Hematopoietic multipotent progenitor cell treated with erythropoietin and hydrocortisone succinate and interleukin-3 and kit ligand, for 17 days (in vitro differentiated cells): ENCODE measurements at places on chromosomes 7 and 10.

- DNase-seq, result no peak
These were observed 73.0 kb upstream of the GJD4 start for GRCh38 chr10:35532141-35532540.

DNA sequence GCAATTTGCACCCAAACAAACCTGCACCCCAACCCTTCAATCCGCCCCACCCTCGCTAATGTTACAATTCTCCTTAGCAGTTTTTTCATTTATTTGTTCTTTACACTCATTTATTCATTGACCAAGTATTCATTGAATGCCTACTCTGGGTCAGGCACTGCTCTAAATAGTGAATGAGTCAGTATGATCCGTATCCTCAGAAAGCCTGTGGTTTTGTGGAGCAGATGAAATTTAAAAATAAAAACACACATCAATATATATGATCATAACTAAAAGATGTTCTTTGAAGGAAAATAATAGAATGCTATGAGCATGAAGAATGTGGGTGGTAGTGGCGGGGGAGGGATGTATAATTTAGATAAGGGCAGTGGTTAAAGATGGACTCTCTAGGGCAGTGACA, 13.3 kb downstream of the IFIT5 start:
- DNase-seq, result no peak

DNA sequence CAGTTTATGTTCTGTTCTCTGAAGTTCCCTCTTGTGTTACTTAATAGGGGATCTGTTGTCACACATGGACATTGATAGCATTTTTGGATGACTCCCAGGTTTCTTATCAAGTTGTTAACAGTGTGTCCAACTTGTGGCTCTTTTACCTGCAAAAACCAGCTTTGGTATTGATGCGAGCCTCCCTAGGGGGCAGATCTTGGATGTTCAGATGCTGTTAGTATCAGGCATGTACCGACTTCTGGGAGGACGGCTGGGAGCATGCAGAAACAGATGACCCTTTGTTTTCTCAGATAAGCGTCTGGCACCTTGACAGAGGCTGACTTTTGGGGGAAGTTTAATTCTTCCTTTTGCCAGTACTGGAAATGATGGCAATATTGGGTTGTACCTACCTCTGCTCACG, 2.2 kb downstream of the PLPP4 start:
- DNase-seq, result no peak

- DNase-seq, result no peak
These were observed 1.8 kb upstream of the HOXA11 start for GRCh38 chr7:27186668-27187474.

DNA sequence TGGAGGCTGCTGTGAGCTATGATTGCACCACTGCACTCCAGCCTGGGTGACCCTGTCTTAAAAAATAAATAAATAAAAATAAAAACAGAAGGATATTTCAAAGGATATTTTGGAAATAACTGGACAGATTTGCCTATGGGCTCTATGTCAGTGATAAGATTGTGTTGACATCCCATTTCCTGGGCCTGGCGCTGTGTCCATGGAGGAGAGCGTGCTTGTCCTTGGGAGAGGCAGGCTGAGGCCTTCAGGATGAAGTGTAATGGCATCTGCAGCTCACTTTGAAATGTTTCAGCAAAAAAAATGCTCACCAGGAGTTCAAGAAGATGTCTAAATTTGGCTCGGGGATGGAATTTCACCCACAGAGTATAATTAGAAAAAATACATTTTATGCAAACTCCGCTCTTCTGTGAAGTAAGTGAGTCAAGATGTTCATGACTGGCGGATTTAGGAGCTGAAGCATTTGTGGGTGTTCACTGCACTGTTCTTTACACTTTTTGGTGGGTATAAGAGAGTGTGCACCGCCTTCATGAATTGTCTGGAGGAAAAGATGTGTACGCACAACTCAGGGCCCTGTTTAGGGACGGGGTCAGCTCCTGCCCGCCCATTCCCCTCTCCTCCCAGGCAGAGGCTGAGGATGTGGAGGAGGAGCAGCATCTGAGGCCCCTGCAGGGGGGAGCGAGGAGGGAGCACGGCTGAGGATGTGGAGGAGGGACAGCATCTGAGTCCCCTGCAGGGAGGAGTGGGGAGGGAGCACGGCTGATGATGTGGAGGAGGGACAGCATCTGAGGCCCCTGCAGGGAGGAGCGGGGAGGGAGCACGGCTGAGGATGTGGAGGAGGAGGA, 18.5 kb upstream of the FOXL3 start:
- DNase-seq, result no peak

DNA sequence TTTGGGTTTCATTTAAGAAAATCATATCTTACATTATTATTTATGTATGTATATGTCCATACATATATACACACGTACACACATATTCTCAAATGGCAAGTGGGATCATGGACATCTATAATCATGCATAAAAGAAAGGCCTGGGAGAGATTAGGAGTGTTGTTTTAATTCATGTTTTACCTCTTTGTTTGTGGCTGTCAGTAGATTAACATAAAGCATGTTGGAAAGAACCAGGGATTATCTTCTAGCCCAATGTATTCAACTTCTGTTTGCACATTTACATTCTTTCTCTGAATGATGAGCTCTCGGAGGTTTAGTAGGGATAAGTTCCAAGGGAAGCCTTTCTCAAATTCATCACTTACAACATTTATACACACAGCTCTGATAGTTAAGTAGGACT, 191.4 kb downstream of the NSUN6 start:
- DNase-seq, result no peak

- DNase-seq, result no peak
These were observed 94.2 kb upstream of the DDC start for GRCh38 chr7:50659329-50659965.

- no peak for DNase-seq
These were observed 43.3 kb upstream of the ANLN start for GRCh38 chr7:36346260-36346831.

GRCh38 chr7:117775801-117776200, 97.4 kb downstream of the CTTNBP2 start:
- no peak for DNase-seq

DNA sequence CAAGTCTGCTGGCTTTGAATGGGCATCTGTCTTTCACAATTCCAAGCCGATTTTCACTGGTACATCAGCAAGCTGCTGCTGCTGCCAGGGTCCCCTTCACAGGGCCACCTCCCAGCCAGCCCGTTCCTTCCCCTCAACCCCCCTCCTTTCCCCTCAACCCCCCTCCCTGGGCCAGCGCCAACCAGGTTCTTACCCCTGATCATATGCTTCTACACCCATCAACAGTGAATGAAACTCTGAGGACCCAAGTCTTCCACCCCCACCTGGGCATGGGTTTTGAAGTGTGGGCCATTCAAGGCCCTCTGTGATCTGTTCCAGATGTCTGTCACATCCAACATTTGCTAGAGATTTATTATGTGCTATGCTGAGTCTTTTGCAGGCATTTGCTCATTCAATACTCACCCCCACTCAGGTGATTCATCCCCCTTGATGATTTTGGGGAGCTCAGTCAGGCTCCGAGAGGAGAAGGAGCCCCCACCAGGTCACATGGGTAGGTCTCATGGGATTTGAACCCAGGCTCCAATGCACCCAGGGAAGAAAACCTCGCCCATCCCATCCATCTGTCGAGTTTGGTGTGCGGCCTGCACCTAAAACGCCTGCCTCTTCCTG, 52.7 kb upstream of the FOXK1 start:
- DNase-seq, result no peak

DNA sequence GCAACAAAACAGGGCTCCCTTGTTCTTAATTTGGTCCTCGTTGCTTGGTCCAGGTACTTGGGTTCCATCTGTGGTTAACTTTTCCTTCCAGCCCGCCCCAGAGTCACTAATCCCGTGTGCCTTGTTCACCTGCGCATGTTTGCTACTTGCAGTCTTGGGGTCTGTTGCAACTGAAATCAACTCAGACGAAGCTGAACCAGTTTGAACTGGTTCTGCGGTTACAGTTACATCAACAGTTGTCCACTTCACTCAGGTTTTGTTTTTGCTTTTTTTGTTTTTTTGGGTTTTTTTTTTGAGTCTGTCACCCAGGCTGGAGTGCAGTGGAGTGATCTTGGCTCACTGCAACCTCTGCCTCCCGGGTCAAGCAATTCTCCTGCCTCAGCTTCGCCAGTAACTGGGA, 34.7 kb downstream of the TRRAP start:
- no peak for DNase-seq

- no peak for DNase-seq
These were observed 568 bp downstream of the PRSS2 start for GRCh38 chr7:142771353-142771723.

- no peak for DNase-seq
These were observed 116.7 kb upstream of the C7orf33 start for GRCh38 chr7:148473703-148474480.

DNA sequence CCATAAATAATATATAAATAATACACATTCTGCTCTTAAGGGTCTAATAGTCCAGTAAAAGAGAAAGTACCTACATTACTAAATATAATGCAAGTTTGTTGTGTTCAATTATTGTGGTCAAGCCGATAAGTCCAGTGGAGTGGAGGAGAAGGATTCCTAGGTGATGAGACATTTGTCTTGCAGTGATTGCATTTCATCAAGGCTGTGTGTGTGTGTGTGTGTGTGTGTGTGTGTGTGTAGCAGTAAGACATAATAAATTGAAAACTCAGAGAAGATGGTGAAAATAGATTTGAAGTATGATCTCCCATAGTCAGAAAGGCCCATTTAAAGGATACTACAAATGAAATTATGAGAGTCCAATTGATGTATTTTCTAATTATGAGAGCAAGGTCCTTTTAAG, 192.5 kb upstream of the SEMA3C start:
- no peak for DNase-seq

DNA sequence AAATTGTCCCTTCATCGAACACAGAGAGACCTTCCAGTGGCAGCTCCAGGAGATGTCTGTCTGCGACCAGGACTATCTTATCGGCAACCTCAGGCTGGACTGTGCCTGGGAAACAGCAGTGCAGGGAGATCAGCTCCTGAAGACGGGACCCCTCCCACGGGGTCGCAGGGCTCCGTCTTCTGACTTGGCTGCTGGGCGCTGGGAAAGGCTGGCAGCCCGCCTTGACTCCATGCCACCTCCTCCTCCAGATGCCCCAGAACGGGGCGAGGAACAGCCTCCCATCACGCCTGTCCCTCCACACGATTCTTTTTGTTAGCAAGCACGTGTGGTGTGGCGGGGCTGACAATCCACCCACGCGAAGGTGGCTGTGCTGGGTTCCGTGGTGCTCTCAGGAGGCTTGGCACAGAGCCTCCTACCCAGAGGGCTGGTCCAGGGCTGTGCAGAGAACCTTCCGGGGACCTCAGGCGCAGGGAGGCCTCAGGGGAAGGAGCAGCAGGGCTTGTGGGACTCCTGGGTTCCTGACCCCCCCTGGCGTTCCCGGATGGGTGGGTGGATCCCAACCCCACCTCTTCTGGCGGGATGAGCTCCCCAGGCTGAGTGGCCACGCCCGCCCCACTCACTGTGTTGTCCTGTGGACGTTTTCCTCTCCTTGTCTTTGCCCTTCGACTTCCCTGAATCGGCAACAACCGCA, 47.6 kb upstream of the NKX6-2 start:
- DNase-seq, result no peak

DNA sequence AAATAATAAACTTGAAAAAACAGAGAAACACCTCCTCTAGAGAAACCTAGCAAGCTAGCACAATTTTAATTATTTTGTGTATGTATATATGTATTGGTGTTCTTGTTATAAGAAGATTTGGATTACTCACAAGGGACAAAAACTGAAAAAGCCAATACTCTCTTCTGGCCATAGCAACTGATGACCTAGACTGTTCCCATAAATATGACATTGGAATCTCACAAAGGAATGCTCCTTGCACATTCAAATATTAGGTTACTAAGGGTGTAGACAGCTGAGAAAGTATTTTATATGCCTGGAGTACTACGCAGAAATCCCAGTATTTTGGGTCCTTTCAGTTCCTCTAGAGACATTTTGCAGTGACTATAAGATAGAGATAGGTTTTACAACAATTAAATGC, 279.4 kb downstream of the FZD1 start:
- DNase-seq, result no peak

- no peak for DNase-seq
These were observed 70.3 kb upstream of the NMT2 start for GRCh38 chr10:15238555-15239335.

GRCh38 chr7:149599636-149600206, 102.1 kb upstream of the ZNF746 start:
- no peak for DNase-seq

GRCh38 chr7:29017713-29018112, 59.6 kb upstream of the TRIL start:
- no peak for DNase-seq

- DNase-seq, result peak; percentile 25
These were observed at the start of gene NYAP1 for GRCh38 chr7:100483722-100484672. TSS of gene NYAP1 (plus strand) at chr7:100483927. CDS start at chr7:100485312, 1,385 bp downstream.

DNA sequence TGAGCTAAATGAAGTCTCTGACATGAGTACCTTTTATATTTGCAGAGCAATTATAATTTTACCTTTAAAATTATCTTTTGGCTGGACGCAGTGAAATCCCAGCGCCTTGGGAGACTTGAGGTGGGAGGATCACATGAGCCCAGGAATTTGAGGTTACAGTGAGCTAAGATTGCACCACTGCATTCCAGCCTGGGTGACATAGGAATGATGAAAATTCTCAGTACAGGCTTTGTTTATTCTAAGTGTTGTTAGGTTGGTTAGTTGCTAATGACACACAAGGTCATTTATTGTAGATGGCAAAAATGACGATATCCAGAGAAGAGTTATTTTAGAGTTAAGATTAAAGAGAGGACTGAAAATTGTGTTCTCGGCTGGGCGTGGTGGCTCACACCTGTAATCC, 87.6 kb downstream of the XRCC2 start:
- DNase-seq, result no peak

DNA sequence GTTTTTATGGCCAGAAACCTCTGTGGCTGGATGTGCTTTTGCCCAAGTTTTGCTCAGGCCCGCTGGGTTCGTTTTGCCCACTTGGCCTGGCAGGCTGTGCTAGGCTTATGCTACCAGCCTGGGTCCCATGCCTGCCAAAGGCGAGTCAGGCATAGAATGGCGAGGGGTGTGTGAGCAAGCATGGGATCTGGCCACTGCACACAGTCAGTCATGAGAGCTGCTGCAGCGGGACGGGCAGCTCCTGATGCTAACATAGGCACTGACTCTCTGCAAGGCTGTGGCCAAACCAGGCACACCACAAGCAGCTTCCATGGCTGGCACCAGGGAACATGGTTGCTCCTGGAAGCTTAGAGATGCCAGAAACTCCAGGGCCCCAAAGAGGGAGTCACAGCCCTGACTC, 52.9 kb upstream of the PCDH15 start:
- no peak for DNase-seq

DNA sequence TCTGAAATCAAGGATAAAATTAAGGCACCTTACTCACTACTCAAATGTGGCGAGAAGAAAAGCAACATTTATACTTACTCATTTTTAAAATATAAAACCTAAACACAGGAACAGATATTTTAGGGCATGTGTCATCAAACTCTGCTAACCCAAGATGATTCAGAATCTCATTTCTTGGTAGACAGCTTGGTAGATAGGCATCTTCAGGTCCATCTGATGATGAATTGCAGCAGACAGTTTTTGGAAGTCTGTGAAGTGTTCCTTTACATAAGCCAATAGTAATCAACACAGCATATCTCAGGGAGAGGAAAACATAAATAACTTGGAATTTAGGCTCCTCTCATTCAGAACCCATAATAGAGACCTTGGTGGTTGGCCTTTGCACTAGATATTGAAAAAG, 3.4 kb downstream of the HIPK2 start:
- DNase-seq, result no peak
